WERI-Rb-1 (cell line): ENCODE measurements at places on chromosomes 7 and 10.
A peak's percentile ranks its signal among the peaks of the same experiment; 100 is the strongest.

- DNase-seq = no peak
Observed at GRCh38 chr7:134347567-134347966, 30.8 kb upstream of the SLC35B4 start.

DNA sequence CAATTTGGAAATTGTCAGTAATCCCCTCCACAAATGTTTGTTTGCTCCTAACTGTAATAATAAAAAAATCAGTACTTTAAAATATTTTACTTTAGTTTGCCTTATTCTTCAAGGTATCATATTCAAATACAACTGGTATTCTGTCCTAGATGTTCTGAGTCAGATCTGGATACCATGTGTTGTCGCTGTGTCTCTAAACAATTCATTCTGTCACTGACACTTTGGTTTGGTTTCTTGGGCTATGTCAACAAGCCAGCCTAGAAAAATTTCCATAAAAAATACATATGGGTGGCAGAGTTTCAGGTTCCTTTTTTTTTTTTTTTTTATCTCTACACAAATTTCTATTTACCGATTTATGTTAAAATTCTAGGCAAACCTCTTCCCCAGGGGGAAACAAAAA is 33.2 kb upstream of the SEMA3D start:
- DNase-seq = no peak

DNA sequence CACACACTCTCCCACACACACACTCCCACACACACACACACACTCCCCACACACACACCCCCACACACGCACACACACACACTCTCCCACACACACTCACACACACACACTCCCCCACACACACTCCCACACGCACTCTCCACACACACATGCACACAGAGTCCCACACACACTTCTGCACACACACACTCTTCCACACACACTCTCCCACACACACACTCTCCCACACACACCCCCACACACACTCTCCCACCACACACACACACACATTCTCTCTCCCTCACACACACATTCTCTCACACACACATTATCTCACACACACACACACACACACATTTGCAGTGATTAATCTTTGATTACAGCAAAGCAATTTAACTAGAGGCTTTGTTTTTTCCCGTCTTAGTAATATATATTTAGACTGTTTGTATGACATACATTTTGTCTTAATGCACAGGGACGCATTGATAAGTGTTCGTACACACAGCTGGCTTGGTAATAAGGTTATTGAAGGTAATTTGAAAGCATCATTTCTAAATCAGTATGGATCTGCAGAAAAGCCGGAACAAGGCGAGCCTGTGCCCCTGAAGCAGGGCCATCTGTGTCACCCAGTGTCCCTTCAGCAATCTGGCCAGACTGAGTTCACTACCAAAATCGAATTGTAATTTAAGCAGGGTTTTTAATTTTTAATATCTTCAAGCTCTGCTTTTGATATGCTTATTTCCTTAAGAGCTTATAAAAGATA is 69.9 kb upstream of the SH2B2 start:
- DNase-seq = no peak

DNA sequence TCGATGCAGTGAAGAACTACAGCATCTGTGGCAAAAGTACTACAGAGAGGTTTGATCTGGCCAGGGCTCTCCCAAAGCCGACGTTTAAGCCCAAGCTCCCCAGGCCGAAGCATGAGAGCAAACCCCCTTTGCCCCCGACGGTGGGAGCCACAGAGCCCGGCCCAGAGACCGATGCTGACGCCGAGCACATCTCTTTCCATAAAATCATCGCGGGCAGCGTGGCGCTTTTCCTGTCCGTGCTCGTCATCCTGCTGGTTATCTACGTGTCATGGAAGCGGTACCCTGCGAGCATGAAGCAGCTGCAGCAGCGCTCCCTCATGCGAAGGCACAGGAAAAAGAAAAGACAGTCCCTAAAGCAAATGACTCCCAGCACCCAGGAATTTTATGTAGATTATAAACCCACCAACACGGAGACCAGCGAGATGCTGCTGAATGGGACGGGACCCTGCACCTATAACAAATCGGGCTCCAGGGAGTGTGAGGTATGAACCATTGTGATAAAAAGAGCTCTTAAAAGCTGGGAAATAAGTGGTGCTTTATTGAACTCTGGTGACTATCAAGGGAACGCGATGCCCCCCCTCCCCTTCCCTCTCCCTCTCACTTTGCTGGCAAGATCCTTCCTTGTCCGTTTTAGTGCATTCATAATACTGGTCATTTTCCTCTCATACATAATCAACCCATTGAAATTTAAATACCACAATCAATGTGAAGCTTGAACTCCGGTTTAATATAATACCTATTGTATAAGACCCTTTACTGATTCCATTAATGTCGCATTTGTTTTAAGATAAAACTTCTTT is 2.3 kb downstream of the LRRTM3 start:
- no peak for DNase-seq

GRCh38 chr7:33982425-33982786 is 77.1 kb downstream of the BMPER start:
- peak; percentile 31 for DNase-seq

DNA sequence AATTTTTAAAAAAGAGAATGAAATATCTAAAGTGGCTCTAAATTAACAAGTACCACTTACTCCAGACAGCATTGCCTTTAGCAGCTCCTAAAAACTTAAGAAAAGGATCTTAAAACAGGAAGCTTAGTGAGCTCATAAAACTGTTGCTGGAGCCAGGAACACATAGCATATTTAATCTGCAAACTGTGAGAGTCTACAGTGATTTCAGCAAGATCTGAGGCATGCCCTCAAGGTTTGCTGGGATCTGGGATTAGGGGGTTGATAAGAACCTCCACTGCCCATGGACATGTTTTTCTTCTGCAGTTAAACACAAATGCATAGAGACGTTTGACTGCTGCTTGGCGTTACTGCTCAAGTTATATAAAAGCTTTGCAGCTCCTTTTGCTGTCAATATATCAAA is 3.8 kb downstream of the GLI3 start:
- no peak for DNase-seq

DNA sequence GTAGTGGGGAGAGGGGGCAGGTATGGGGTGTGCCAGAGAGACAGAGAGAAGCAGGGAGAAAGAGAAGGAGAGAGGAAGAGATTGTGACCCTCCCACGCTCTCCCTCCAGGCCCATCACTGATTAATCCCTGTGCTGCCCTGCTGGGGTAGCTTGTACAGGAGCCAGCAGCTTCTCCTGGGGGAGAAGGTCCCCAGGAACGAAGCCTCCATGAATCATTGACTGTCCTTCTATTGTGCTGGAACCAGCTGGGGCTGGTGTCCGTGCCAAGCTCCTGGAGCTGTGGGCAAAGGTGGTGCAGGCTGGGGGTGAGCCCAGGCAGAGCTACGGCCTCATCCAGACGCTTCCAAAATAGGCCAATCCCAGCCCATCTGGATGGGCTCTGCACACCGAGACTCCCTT is 20.9 kb downstream of the AQP1 start:
- DNase-seq = no peak

DNA sequence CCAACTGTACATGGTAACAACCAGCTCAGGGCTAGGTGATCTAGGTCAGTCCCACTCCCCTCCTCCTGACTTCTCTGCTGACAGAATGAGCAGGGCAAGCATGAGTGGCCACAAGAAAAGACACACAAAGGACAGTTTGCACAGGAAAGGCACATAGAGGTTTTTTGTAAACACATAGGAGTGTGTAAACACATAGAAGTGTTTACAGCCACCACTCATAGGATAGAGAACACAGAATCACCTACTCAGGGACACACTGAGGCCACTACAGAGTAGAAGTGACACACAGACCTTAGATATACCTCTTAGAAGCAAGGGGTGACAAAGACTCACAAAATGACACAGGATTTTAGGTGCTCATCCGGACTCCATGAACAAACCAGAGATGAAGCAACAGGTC is 19.0 kb downstream of the NUDCD3 start:
- DNase-seq = no peak

- no peak for DNase-seq
Observed at GRCh38 chr10:77881222-77881621, 45.3 kb downstream of the DLG5 start.

DNA sequence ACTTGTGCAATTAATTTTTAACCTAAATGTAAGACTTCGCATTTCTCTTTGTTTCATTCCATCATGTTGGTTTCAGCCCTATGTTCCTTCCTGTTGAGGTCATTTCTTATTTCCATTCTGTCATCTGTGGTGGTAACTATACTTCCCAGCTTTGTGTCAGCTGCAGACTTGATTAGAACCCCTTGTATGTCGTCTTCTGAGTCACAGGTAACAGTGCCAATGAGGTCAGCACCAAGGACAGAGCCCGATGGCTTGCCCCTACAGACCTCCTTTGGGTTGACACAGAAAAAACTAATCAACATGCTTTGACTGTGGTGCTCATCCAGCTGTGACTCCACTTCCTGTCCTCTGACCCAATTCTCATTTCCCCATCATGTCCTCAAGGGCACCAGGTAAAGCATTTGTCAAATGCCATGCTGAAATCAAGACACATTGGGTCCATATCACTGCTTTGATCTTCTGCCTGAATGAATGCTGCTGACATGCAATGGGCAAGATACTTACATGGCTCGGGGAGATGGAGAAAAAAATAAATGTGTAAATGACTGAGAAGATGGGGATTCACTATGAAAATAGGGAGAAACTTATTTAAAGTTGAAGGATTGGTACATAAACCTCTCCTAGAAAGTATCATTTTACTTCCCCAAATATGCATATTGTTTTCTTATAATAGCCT is 25.6 kb upstream of the CRTAC1 start:
- DNase-seq = no peak

GRCh38 chr7:26101361-26102151 is 50.4 kb upstream of the NFE2L3 start:
- peak; percentile 95 for DNase-seq

- no peak for DNase-seq
Observed at GRCh38 chr7:123060446-123060845, 64.9 kb upstream of the TAS2R16 start.

GRCh38 chr10:92914478-92915325 is 66.4 kb downstream of the EXOC6 start:
- peak; percentile 83 for DNase-seq

- DNase-seq = peak; percentile 71
Observed at GRCh38 chr10:78342827-78343653, 309.4 kb downstream of the RPS24 start.

DNA sequence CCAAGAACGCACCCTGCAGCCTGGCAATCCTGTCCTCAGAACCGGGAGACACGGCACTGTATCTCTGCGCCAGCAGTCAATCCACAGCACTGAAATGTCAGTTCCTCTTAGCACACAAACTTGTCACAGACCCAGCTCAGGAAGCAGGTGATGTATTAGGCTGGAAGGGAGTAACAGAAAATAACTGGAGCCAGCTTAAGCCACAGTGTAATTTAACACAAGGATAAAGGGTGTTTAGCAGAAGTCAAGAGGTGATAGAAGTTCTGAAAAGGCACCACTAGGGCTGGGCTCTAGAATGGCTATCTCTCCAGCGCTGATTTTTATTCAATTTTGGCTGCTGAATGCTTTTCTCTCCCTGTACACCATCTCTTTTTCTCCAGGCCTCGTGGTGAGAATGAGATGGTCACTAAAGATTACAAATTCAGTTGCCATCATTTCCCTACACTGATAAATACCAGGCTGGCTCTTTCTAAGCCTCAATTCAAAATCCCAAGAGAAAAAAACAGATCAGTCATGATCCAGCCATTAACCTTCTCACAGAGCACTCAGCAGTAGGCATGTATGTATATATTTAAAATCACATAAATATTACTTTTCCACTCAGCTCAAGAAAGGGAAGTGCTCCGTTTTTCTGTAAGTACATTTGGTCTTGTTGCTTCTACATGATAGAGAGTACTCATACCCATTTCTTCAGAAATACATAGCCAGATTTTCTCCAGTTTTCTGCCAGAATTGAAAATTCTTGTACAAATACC is 102.7 kb upstream of the PRSS1 start:
- peak; percentile 82 for DNase-seq

- no peak for DNase-seq
Observed at GRCh38 chr10:93849593-93849992, 44.2 kb upstream of the SLC35G1 start.

DNA sequence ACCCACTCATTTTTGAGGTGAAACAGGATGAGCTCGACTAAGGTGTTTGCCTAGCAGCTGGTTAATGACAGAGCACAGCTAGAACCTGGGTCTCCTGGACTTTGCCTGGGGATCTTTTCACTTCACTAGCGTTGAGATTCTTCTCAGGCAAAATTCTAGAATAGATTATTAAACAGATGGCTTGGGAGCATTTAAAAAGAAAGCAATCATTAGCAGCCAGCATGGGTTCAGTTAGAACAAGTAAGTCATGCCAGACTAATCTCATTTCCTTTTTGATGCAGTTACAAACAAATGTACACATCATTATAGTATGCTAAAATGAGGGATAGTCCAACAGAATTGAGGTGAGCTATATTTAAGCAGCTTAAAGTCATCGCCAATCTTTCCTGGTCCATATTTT is 291.3 kb upstream of the MYO3A start:
- DNase-seq = no peak

- DNase-seq = no peak
Observed at GRCh38 chr7:29858191-29858951, 52.1 kb downstream of the WIPF3 start.

DNA sequence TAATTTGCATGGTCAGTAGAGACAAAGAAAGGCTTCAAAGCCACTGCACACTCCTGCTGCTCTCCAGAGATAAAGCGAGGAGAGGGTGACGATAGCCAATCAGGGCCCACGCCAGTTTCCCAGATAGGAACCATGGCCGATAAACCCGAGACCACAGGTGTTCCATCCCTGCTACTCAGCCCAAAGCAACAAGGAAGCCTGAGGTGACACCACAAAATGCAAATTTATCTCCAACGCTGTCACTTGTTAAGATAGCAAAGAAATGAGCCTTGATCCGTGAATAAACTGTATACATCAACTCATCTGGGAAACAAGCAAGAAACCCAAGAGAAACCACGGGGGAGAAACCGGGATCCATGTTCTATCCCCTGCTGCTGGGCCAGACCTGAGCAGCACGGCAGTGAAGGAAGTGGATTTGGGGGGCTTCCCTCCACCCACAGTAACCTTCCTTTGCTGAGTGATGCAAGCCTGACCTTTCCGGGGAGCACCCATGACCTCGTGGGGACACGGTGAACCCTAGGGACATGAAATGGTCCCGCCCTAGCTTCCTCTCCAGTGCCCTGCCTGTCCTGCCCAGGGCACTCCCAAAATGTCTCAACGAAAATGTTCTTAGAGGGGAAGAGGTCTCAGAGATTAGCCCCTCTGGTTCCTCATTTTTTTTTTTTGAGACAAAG is 164.6 kb downstream of the PTPRN2 start:
- DNase-seq = no peak

- no peak for DNase-seq
Observed at GRCh38 chr7:66847879-66848790, 72.9 kb upstream of the TMEM248 start.
